Cerebellar nuclear complex (tissue), 1 donor: ENCODE measurements at places on chromosomes 6 and 20.
A peak's percentile ranks its signal among the peaks of the same experiment; 100 is the strongest.

GRCh38 chr6:76441875-76442274 is 369.4 kb upstream of the IMPG1 start:
- no peak for DNase-seq

- DNase-seq = no peak
Observed at GRCh38 chr20:59289994-59290393, 10.4 kb upstream of the EDN3 start.

- DNase-seq = peak; percentile 7
Observed at GRCh38 chr6:19399406-19399805, 437.8 kb upstream of the ID4 start.

- DNase-seq = no peak
Observed at GRCh38 chr6:130946076-130946475, 117.0 kb downstream of the EPB41L2 start.

GRCh38 chr20:37393196-37393862 is 47.4 kb downstream of the SRC start:
- DNase-seq = no peak

GRCh38 chr20:17678886-17679285 is 3.2 kb downstream of the RRBP1 start:
- DNase-seq = no peak

- DNase-seq = no peak
Observed at GRCh38 chr6:85081102-85081501, 316.7 kb upstream of the TBX18 start.

GRCh38 chr6:85127168-85127498 is 322.8 kb upstream of the NT5E start:
- no peak for DNase-seq

GRCh38 chr6:8195040-8195713 is 92.8 kb upstream of the EEF1E1 start:
- no peak for DNase-seq

- no peak for DNase-seq
Observed at GRCh38 chr20:57055345-57055744, 211.1 kb downstream of the BMP7 start.

GRCh38 chr6:11433860-11434259 is 103.7 kb upstream of the TMEM170B start:
- DNase-seq = no peak

- DNase-seq = no peak
Observed at GRCh38 chr6:145339089-145339488, 396.2 kb downstream of the EPM2A start.

DNA sequence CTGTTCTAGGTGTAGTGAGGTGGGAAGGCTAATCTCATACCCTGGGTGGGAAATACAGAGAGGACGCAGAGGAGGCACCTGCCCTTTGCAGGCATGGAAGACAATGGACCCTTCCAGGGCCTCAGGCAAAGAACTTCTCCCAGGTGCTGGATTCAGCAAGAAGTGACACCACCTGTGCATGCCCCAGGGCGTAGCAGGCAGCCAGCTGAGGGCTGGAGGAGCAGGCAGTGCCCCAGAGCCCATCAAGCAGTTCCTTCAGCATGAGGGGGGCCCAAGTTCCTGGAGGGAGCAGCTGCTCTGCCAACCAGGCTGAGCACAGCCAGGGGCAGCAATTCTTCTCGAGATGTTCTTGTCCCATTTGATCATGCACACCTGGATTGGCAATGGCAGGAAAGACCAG is 170.3 kb upstream of the PDE10A start:
- DNase-seq = no peak

DNA sequence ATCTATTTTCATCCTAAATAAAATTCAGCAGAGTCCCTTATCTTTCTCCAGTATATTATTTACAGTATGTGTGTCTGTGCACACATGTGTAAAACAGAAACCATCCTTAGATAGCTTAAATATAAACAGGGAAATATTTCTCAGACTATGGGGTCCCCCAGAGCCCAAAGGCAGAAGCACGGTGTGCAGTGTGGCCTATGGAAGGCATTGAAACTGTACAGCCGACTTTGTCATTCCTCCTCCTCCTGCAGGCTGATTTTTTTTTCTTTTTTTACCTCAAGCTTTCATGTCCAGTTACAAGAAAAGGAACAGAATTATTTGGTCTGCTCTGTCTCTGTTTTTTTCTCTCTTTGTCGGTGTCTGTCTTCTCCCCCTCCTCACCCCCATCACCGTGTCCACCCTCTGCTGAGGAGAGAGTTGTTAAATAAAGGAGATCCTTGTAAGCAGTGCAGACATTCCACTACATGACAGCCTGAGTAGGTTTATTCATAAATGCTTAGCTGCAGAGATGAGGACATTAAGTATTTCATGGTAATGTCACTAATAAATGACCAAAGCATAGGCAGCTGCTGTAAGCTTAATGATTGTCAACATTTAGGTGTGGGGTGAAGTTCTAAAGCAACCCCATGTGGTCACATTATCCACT is 31.8 kb upstream of the SLC35D3 start:
- DNase-seq = no peak

DNA sequence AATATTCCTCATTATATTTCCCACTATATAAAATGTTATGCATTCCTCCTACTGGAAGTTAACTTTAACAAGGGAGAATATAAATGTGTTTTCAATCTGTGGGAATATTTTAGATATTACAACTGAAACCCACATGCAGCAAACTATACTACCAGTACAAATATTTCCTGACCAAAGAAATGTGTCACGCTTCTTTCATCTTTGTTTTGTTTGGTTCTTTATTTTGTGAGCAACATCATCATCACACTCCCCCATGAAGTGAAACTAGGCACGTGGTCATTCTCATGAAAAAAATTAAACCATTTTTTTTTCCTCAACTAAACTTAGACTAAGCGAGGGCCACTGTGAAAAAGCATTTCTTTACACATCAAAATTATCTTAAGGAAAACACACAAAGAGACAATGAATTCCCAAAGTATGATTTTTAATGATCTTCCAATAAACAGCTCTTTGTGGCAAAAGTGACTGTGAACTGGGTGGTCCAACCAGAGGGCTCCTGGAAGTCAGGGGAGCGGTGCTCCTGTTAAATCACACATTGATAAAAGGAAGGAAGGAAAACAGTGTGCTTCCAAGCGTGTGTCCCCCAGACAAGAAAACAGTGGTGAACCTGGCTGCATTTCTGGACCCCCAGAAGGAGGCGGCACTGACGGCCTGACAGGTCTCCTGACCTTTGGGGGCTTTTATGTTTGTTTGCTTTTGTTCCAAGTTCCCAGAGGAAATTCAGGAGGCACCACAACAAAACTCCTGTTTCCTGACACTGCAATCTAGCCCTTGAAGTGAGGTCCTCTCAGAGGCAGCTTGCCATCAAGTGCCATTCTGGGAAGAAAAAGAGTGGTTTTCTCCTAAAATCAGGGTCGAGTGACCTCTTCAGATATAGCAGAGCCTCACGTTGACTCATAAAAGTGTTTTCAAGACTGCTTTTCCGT is 166.8 kb upstream of the FOXQ1 start:
- no peak for DNase-seq

- DNase-seq = no peak
Observed at GRCh38 chr6:139569566-139569965, 195.1 kb upstream of the CITED2 start.

DNA sequence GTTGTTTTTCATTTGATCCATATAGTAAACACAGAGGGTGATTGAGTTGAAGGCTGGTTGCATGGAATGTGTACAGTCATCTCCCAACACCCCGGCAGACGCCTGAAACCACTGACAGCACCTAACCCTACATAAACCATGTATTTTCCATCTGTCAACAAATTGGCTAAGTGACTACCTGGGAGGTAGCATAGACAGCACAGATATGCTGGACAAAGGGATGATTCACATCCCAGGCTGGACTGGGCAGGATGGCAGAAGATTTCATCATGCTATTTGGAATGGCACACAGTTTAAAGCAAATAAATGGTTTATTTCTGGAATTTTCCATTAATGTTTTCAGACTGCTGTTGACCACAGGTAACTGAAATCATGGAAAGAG is 4.4 kb upstream of the VIP start:
- DNase-seq = no peak

- DNase-seq = no peak
Observed at GRCh38 chr20:56867128-56867527, 238.0 kb downstream of the TFAP2C start.

DNA sequence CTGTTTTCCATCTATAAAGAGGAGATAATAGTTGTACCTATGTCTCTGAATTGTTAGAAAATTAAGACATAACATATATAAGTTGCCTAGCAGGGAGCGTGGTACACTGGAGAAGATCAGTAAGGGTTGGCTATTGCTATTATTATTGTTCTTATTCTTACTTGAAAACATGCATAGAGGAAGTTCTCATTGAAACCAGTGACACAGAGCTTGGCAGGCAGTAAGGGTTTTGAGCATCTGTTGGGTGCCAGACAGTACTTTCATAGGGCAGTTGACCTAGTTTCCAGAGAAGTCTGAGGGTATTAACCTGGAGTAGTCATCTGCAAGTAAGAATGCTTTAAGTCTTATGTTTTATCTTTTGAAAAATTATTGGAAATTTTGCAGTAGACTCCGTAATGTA is 13.3 kb upstream of the SGK1 start:
- no peak for DNase-seq

GRCh38 chr6:154289818-154290508 is 66.6 kb downstream of the IPCEF1 start:
- no peak for DNase-seq

DNA sequence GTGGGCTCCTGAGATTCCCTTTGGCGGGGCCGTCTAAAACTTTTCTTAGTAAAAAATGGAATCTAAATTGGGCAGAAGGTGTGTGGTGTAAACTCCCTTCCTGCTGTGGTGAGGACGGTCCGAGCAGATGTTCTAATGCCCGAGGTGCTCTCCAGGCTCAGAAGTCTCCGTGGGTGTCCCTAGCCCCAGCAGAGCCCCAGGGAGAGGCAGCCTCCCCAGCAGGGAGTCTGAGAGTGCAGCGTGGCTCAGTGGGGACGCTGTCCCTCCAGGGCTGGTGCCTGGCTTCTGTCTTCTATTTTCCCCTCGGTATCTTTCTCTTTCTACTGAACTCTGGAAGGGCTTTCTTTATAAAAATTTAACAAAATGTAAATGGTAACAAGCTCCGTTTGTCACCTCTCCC is 208.2 kb downstream of the SMOC2 start:
- no peak for DNase-seq

- DNase-seq = no peak
Observed at GRCh38 chr6:90458353-90459224, 128.3 kb downstream of the MAP3K7 start.

DNA sequence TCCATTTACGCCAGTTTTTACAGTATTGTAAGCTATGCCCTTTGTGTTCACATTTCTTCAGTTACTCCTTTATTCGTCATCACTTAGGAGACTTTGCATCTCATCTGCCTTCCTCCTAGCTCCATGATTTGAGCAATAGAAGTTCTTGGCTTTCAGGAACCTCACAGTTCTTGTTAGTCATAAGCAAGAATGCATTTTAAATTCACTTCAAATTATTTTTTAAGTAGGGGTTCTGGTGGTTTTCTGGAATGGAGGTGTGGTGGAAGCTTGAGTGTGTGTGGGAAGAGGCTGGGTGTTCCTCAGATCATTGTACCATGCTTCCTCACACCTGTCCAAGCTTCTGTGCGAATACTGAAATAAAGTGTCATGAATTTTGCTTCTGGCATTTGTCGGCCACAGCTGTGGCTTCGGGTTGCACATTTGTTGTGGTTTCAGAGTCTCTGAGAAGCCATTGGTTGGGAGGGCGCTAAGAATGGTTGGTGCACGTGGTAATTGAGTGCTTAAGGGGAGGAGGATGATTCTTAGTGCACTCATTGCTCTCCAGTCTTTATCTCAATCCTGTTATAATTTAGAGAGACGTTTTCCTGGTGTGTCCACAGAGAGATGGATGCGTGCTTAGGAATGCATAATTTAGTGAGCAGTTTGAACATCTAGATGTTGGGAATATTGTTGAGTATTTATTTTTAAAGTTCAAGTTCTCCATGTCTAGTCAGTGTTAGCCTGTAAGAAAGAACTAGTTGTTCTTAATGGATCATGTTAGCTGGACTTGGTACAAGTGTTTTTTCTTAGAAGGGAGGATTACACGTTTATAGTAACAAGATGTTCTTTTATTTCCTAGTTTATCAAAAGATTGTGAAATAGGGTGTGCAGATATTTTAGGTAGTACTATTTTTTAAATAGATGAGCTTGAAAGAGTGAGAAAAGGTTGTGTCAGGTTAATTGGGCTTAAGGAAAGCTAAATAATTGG is 31.9 kb downstream of the FOXO3 start:
- no peak for DNase-seq

GRCh38 chr20:44615876-44616603 is 33.7 kb downstream of the PKIG start:
- DNase-seq = no peak

GRCh38 chr6:27188885-27189418 is 58.5 kb upstream of the PRSS16 start:
- DNase-seq = no peak

DNA sequence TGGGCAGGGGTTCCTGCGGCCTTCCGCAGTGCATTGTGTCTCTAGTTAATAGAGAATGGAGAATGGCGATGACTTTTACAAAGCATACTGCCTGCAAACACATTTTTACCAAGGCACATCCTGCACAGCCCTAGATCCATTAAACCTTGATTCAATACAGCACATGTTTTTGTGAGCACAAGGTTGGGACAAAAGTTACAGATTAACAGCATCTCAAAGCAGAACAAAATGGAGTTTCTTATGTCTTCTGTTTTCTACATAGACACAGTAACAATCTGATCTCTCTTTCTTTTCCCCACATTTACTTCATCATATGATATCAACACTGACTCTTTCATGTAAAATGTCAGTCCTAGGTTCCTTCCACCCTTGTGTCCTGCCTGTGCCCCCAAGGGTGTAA is 63.5 kb downstream of the GCNT2 start:
- DNase-seq = no peak

DNA sequence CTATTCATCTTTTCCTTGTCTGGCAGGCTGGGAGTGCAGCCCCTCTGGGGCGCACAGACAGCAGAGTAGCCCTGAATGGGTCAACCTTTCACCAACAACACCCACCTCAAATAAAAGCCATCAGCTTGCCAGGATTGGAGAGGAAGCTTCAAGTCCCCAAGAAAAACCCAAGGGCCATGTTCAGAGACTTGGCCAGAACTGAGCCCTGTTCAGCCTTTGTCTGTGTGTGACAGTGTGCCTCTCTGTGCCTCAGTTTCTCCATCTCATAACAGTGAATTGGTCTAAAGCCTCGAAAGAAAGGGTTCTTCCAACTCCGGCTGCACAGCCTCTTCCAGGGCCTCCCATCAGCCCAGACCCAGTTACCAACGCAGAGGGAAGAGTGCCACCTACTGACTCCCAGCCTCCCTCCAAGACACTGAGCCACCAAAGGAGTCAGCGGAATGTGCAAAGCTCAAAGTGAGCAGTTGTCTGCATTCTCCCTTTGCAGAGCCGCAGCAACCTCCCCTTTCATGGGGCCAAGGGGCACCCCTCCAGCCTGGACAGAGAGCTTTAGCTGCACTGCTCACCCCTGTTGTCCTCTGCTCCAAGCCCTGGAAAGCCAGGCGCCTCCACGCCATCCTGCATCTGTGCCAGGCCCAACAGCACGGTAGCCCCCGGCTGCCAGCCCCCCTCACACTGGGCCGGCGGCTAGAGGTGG is 82.7 kb upstream of the TOP1 start:
- no peak for DNase-seq

DNA sequence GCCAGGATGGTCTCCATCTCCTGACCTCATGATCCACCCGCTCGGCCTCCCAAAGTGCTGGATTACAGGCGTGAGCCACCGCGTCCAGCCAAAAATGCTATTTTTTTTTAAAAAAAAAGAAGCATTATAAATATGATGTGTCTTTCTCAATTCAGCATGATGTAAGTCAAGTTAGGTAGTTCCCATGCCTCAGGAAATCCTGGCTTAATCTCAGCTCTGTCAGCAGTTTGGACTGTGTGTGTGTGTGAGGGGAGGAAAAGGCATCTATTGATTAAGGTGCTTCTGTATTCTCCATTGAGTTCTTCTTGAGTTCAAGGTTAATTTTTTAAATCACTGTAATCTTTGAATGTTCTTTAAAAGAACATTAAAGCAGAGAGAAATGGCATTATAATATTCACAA is 51.5 kb downstream of the GMDS start:
- DNase-seq = no peak
